NCI-H526 (cell line): ENCODE measurements at places on chromosomes 1 and 21.

DNA sequence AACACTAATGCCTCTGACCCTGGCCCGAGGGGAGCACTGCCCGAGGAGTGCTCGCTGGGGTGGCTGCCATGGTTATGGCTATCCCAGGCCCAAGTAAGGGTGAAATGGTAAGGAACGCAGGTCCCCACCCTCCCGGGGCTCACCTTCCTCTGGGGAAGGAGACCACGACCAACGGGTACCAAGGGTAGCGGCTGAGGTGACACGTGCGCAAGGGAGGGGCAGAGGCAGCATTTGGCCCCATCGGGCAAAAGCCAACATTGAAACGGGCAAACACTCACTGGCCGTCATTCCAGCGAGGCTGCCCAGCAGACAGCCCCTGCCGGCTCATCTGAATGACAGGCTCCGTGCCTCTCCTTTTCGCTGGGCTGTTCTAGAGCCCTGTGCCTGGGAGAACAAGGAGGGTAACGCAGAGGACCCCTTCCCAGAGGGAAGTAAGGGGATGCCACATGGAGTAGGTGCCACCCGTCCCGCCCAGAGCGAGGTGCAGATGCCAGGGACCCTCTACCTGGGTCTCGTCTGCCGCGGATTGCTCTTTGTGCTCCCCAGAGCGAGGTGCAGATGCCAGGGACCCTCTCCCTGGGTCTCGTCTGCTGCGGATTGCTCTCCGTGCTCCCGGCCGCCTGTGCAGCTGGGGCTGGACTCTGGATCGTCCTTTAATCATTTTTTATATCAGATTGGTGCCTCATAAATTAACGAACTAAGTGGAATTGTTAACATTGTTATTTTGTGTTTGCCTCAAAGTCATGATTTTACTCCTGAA lies 16.2 kb downstream of the ACTRT2 start:
- DNase-seq: no peak

GRCh38 chr1:164796916-164797315 lies 237.9 kb downstream of the PBX1 start:
- no peak for DNase-seq

GRCh38 chr1:229101011-229101871 lies 169.7 kb upstream of the RAB4A start:
- DNase-seq: no peak

DNA sequence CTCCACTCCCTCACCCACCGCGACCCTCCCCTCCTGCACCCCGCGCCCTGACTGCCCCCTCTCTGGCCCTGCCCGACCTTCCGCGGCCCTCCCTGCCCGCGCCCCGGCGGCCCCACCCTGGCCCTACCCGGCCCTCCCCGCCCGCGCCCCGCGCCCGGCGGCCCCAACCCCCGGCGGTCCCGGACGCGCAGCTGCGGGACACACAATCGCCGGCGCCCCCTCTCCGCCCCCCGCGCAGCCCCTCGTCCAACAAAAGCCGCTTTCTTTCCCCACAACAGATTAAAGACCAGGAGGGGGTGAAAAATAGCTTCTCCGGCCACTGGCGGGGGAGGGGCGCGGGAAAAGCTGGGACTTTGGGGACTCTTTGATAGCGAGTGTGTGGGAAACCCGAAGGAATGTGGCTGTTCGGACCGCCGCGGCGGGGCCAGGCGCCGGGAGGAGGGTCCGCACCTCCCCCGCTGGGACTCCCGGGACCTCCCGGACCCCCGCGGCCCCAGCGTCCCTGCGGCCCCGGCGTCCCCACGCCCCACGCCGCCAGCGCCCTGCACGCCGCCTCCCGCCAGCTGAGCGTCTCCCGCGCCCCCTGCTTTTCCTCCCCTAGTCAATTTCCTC lies 8.8 kb upstream of the ID3 start:
- DNase-seq: no peak

DNA sequence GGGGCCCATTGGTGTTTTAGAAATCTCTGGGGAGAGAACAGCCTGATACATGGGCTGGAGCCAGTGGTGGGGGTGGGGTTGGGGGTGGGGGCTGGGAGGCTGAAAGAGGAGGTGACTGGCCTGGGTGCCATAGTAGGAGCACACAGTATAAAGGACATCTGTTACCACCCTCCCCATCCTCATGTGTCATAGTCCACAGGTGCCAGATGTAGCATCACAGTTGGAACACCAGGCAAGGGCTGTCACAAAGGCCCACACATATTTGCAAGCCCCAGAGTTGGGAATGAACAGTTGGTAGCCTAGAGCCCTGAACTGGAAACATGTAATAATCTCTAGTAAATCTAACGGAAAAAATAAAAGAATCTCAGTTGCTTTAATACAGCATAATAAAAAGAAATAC lies 55.1 kb upstream of the CR2 start:
- DNase-seq: no peak

- DNase-seq: no peak
Observed at GRCh38 chr1:112721966-112722524, 6.9 kb upstream of the PPM1J start.

DNA sequence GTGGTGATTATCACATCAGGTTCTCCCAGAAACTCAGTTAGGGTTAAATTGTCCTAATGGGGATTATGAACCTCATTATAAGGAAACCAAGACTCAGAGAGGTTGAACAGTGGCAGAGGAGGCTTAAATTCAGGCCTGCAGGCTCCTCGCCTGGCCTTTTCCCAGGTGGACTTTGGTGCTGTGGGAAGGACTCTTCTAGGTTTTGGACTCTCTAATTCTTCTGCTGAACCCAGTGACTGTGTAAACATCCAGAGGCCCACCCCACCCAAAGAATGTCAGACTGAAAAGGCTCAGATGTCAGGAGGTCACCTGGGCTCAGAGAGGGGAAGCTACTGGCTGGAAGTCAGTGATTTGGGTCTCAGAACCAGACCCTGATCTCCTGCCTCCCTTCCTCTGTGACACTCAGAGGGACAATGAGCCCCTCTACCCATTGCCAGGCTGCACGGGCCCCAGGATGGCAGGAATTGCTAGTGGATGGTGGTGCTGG lies 2.5 kb downstream of the ZNF362 start:
- no peak for DNase-seq

DNA sequence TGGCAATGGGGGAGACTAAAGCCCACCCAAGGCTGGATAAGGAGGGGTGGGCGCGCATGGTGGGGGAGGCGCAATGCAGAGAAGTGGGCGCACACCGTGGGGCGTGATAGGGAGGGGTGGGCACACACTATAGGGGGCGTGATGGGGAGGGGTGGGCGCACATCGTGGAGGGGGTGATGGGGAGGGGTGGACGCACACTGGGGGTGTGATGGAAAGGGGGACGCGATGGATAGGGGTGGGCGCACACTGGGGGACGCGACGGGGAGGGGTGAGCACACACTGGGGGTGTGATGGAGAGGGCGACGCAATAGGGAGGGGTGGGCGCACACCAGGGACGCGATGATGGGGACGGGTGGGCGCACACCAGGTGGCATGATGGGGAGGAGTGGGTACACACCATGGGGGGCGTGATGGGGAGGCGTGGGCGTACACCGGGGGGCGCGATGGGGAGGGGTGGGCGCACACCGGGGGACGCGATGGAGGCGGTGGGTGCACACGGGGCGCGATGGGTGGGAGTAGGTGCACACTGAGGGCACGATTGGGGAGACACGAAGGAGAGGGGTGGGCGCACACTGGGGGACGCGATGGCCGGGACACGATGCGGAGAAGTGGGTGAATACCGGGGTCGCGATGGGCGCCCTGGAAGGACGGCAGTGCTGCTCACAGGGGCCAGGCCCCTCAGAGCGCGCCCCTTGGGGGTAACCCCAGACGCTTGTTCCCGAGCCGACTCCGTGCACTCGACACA lies 929 bp downstream of the SUMO3 start:
- no peak for DNase-seq

GRCh38 chr1:61109158-61109557 lies 26.8 kb downstream of the NFIA start:
- no peak for DNase-seq

- no peak for DNase-seq
Observed at GRCh38 chr21:44483288-44484237, 28.3 kb downstream of the LRRC3 start.

DNA sequence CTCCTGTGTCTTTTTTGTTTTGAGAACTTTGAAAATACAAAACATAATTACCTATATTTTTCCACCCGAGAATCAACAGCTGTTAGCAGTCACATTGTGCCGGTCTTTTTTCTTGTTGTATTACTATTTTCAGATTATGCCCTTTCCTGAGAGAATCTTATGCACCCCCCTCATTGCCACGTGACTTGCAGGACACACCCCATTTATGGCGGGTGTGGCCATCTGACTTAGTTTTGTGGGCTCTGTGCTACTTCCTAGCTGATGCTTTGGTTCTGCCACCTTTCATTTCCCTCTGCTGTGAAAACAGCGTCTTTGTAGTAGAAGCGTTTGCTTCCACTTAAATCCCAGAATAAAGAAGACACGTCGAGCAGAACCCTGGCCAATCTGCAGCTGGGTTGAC lies 82.8 kb upstream of the SOX13 start:
- no peak for DNase-seq

- DNase-seq: no peak
Observed at GRCh38 chr1:207219979-207220889, 101.2 kb upstream of the CD55 start.

GRCh38 chr1:26471498-26472319 lies 531 bp upstream of the HMGN2 start:
- peak; percentile 91 for DNase-seq

GRCh38 chr1:213387380-213388015 lies 336.5 kb downstream of the RPS6KC1 start:
- no peak for DNase-seq

DNA sequence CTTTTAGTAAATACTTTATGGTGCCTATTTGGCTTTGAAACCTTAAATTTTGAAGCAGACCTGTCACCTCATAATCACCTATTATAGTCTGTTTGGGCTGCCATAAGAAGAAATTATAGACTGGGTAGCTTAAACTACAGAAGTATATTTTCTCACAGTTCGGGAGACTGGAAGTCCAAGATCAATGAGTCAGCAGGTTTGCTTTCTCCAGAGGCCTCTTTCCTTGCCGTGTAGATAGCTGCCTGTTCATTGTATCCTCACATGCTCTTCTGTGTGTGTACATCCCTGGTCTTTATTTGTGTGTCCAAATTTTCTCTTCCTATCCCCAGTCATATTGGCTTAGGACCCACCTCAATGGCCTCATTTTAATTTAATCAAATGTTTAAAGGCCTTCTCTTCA lies 518.2 kb downstream of the ADGRL2 start:
- DNase-seq: no peak

GRCh38 chr1:62438163-62438562 lies 1.3 kb downstream of the USP1 start:
- DNase-seq: peak; percentile 42

DNA sequence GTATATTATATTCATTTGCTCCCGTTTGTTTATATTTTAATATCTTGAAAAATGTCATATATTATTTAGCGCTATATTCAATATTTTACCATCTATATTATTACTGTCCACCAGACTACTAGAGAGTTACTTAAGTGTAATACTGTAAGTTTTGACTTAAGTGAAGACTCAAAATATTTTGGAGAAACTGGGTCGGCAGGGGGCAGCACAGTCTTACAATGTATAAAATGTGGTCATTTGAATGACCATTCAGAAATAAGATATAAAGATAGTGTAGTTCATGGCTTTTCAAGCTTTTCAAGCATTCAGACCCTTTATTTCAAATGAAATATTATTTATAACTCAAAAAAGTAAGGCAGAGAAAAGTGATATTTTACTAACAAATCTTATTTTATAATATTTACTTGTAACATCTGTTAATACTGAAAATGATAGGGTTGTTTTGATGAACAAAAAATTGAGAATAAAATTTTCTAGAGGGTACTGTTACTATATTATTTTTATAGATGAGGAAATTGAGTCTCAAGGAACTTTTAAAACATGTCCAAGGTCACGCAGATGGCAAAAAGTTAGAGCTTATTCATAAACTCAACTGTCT lies 89.0 kb upstream of the SERTAD4 start:
- DNase-seq: peak; percentile 7

DNA sequence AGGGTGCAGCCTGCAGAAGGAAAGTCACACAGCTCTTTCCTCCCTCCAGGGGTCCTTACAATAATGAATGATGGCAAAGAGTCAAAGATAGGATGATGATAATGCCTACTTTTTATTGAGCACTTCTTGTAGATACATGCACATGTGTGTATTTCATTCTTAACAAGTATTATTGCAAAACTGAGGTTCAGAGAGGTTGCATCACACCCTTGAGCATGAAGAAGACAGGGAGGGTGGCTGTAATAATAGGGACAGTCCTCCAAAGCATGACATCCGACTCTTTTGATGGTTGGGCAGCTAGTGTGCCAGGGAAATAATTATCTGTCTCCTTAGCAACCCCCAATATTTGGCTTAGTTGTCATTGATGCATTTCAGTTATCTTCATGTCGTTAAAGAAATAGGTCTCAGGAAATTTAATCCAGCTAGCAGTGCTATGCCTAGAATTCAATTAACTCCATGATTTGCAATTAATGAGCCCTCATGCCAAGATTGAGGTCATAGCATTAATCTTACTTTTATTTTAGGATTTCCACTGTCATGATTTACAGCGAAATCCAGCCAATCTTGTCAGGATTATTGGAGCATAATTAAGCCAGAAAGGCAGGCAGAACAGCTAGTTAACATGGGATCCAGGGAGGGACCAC lies 35.0 kb downstream of the DNAJC6 start:
- no peak for DNase-seq

DNA sequence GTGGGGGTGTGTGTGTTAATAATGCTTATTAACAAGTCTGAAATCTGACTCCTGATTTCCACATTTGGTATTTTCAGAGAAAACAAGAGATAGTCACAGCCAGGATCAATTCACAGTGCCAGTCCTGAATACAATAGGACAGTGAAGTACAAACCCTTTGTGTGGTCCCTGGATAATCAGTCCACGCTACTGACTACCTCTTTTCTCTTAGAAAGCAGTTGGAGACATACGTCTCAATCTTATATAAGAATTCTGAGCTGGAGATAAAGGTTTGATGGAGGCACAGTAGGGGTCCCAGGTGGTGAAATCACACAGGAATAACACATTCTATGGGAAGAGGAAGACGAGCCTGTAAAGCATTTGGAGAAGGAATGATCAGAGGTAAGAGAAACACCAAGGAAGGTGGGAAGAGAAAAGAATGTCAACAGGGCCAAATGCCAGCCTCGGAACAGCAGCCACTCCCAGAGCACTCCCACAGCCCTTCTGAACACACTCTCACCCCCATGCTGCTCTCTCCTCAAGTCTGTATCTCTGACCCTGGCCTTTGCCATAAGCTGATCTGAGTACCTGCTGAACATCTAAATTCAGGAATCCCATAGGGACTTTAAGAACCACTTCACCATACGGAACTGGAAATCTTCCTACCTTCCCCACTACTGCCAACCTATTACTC lies 48.6 kb downstream of the TRAF5 start:
- no peak for DNase-seq

DNA sequence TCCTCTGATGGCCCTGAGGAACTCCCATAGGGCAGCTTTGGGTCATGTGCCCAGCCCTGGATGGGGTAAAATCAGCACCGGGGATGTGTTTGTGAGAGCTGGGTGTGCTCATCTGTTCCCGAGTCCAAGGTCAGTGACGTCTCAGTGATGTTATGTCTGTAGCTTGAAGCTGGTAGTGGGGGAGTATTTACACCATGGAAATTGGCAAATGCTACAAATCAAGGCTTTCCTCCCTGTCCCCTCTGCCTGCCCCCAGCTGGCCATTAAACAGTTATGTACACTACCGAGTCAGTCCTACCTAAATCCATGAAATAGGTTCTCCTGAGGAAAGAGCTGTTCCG lies 117.8 kb upstream of the SLC25A33 start:
- no peak for DNase-seq

- peak; percentile 30 for DNase-seq
Observed at GRCh38 chr1:93448983-93449804, 1.3 kb downstream of the FNBP1L start.
